Melanocyte of skin (primary cell): ENCODE measurements at places on chromosomes 2 and 18. TPM values are rescaled to one million over a fixed set of nuclear protein-coding genes. Genes with fewer than 3 reads are reported as not detected.

PMS1 gene
- total RNA-seq: 17.0 and 33.6 TPM in 2 replicates

CRYBA2 gene
- 0.31 TPM in 1 of 2 replicates, not detected in the other for total RNA-seq

NGEF gene
- total RNA-seq: under 0.01 TPM in 1 of 2 replicates, not detected in the other

GTF3C2 gene
- total RNA-seq: 52.4 and 57.6 TPM in 2 replicates

DYSF gene
- 0.31 and 0.33 TPM in 2 replicates for total RNA-seq

PLEKHH2 gene
- 5.3 and 6.3 TPM in 2 replicates for total RNA-seq

PTH2R gene
- total RNA-seq: not detected in 2 replicates

SNORC gene
- total RNA-seq: 0.73 and 2.8 TPM in 2 replicates

INO80D gene
- 10.3 and 13.1 TPM in 2 replicates for total RNA-seq

TCF23 gene
- total RNA-seq: not detected in 2 replicates

SS18 gene
- 110 and 147 TPM in 2 replicates for total RNA-seq

CFAP65 gene
- under 0.01 and 0.34 TPM in 2 replicates for total RNA-seq

TNFAIP6 gene
- 5.8 and 66.1 TPM in 2 replicates for total RNA-seq

SCN1A gene
- total RNA-seq: under 0.01 TPM in 1 of 2 replicates, not detected in the other

IL1RN gene
- 0.33 TPM in 1 of 2 replicates, not detected in the other for total RNA-seq

KIF5C gene
- total RNA-seq: 0.62 and 1.00 TPM in 2 replicates

MYCN gene
- total RNA-seq: under 0.01 TPM in 1 of 2 replicates, not detected in the other

INHBB gene
- not detected in 2 replicates for total RNA-seq

RPRM gene
- not detected in 2 replicates for total RNA-seq

RNF152 gene
- under 0.01 and 0.46 TPM in 2 replicates for total RNA-seq

PROM2 gene
- total RNA-seq: 0.34 and 0.36 TPM in 2 replicates

ITGA6 gene
- total RNA-seq: 55.7 and 180 TPM in 2 replicates

LRRC30 gene
- not detected in 2 replicates for total RNA-seq

RAX gene
- total RNA-seq: not detected in 2 replicates

GALR1 gene
- total RNA-seq: not detected in 2 replicates

KIF1A gene
- 0.15 and 0.33 TPM in 2 replicates for total RNA-seq

GAD1 gene
- 1.1 TPM in 1 of 2 replicates, not detected in the other for total RNA-seq
